ENCODE measurements at places on chromosomes 3 and 15.
A peak's percentile ranks its signal among the peaks of the same experiment; 100 is the strongest.

DNA sequence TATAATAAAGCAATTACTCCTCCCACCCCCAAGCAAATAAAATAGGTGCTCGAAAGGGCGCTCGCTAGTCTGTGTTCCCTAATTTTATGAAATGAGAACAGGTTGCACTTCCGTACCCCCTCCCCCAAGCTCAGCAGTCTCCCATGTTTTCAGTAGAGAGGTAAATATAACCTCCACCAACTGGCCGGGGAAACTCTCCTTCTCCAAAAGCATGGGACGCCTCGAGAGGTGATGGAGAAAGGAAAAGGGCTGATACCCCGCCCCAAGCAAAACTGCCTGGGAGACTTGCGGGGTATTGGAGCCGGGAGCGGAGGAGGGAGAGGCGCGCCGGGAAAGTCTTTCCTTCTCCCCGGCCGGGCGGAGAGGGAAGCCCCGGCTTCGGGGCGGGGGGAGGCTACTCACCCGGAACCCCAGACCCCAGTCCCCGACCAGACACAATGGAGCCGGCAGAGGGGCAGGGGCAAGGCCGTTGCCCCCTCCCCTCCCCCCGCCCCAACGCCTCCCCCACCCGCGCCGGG is 605 bp downstream of the DCUN1D1 start:
- DNase-seq = peak; percentile 15

- DNase-seq = peak; percentile 98
Observed at GRCh38 chr15:33008284-33008995, 186.1 kb downstream of the FMN1 start.

- DNase-seq = no peak
Observed at GRCh38 chr3:3685721-3686120, 113.5 kb upstream of the LRRN1 start.

GRCh38 chr3:13896473-13897154 is 16.7 kb upstream of the WNT7A start:
- DNase-seq = peak; percentile 82

DNA sequence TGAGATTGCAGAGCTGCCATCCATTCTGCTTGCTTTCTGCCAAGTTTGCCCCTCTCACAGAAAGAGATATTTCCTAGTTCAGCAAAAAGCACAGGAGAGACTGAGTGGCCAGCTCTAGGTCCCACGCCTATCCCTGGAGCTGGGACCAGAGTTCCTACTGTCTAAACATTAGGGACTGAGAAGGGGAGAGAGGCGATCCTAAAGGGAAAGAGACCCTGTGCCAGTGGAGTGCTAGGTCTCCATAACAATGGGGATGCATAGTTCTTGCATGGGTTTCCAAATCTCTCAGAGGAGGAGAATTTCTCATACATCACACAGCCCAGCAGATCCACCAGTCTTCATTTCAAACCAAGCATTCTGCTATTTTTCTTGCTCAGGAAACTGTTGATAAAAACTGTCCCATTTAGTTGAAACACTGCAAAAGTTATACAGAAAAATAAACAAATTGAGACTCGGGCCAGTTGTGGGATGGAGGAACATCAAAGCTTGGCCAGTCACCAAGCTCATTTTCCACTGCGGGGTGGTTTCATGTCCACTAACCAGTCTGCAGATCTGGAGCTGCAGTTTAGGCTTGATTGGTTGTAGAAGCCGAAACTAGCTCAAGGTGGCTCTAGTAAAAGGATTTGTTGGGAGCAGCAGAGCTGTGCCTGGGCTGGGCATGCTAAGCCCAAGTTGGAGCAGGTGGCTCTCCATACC is 62.7 kb downstream of the EEFSEC start:
- no peak for DNase-seq

All from choroid plexus epithelial cell (primary cell).